Activated CD4-positive, alpha-beta memory T cell treated with anti-CD3 and anti-CD28 coated beads, Interleukin-2, amount 10 ng/mL, durations not matched to agents 7 days and 5 days (primary cell): ENCODE measurements at places on chromosomes 11 and 22. TPM values are rescaled to one million over a fixed set of nuclear protein-coding genes. Genes with fewer than 3 reads are reported as not detected.
A peak's percentile ranks its signal among the peaks of the same experiment; 100 is the strongest.

The CD3E gene
- 653 TPM for total RNA-seq

The ALDH3B2 gene
- total RNA-seq = not detected

The SLC22A8 gene
- total RNA-seq = not detected

The QSER1 gene
- total RNA-seq = 11.2 TPM

The POU2AF2 gene
- not detected for total RNA-seq

DNA sequence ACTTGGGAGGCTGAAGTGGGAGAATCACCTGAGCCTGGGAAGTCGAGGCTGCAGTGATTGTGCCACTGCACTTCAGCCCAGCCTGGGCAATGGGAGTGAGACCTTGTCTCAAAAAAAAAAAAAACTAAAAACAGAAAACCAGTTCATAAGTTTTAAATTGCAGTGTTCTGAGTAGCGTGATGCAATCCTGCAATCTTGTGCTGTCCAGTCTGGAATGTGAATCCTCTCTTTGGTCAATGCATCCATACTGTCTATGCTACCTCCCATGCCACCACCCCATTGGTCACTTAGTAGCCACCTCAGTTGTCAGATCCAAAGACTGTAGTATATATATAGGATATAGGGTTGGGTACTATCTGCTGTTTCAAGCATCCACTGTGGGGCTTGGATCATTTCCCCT is 11.1 kb downstream of the YAP1 start:
- H3K4me1 ChIP-seq = peaks cover 2% of the 10 kb centered on the region
- H3K27me3 ChIP-seq = peaks cover 22% of the 10 kb centered on the region
- no peak overlapping the region for H3K27ac ChIP-seq

- no peaks in the 10 kb centered on the region for H3K36me3 ChIP-seq
- no peaks in the 10 kb centered on the region for H3K4me1 ChIP-seq
- no peak overlapping the region for H3K27ac ChIP-seq
Measured at GRCh38 chr11:20032127-20032526, 128.1 kb downstream of the DBX1 start.

- no peak overlapping the region for H3K27ac ChIP-seq
- no peaks in the 10 kb centered on the region for H3K4me1 ChIP-seq
- no peak for DNase-seq
- H3K27me3 ChIP-seq = peaks cover 14% of the 10 kb centered on the region
- H3K4me3 ChIP-seq = no peak overlapping the region
Measured at GRCh38 chr11:59180168-59180776, 8.3 kb downstream of the DTX4 start.

DNA sequence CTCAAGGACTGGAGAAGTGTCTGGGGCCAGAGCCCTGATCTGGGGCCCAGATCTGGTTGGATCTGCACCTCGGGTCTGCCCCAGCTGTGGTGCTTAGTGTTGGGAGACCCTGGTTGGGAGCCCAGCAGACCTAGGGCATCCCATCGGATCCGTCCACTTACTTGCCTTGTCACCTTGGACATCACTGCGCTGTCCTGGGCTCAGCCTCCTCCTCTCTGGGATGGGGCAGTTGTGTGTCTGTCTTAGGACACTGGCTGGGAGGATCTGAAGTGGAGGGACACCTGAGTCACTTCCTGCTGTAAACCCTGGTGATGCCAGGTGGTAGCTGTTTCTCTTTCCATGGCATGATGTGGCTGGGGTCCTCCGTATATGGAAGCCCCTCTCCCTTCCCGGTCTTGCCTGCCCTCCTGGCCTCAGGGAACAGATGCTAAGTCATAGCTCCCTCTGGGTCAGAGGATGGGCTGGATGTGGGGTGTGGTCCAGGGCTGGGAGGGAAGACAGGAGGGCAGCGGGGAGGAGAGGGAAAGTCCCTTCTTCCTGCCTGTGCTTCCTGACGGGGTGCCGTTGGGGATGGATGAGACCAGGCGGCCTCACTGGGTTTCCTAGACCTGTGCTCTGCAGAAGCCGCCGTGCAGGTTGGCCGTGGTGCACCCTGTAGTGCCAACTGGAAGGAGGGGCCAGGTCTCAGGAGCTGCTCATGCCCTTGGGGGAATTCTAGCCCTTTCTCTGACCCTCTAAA is 12.1 kb upstream of the OMP start:
- H3K27me3 ChIP-seq = no peaks in the 10 kb centered on the region
- no peak overlapping the region for H3K27ac ChIP-seq
- no peak for DNase-seq
- H3K36me3 ChIP-seq = no peaks in the 10 kb centered on the region

DNA sequence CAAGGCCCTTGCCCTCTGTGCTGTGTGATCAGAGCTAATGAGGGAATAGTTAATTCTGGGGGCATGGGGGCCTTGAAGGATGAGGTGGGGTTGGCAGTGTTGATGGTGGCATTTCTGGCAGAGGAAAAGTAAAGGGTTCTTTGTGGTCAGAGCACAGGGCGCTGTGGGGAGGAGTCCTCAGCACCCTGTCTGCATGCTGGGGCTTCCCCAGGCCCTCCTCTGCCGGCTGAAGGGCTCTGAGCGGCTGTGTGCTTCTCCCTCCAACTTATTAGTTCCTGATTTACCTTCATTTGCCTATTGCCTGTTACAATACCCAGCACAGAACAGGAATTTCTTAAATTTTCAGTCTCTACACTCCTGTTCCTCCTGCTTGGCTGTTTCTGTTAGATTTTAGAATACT is 122.8 kb downstream of the HIPK3 start:
- peaks cover 44% of the 10 kb centered on the region for H3K27me3 ChIP-seq
- no peak overlapping the region for H3K4me3 ChIP-seq
- DNase-seq = no peak

- H3K27ac ChIP-seq = no peak overlapping the region
- no peak for DNase-seq
- no peak overlapping the region for H3K4me3 ChIP-seq
- no peaks in the 10 kb centered on the region for H3K27me3 ChIP-seq
- H3K36me3 ChIP-seq = peaks cover 26% of the 10 kb centered on the region
Measured at GRCh38 chr22:26447584-26448329, 18.7 kb downstream of the ASPHD2 start.

DNA sequence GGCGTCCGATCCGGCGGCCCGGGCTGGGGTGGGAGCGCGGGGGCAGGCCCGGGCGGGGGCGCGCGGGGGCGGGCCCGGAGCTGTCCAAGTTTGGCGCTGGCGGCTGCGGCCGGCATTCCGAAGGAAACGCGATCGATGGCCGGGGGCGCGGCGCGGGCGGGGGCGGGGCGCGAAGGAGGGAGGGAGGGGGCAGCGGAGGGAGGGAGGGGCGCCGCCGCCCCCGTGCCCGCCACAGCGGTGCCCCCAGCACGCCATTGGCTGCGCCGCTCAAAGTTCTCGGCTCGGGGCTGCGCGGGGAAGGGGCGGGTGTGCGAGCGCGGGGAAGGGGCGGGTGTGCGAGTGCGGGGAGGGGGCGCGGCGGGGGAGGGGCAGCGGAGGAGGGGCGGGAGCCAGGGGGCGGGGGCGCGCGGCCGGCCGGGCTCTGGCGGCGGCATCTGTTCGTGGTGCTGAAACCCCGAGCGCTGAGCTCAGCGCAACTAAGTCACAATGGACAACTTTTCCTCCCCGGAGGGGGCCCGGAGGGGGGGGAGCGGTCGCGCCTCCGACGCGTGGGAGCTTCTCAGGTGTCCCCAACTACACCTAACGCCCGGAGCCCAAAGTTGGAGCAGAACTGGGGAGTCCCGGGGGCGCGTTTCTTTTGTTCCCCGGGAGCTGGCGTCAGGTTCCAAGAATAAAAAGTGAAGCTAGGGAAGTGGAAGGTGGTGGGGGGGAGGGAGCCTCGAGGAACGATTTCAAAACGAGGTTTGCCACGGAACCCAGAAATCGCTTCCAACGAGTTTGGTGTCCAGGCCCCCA is 2.2 kb downstream of the PHF21B start:
- H3K27me3 ChIP-seq = peaks cover 60% of the 10 kb centered on the region
- no peak for DNase-seq
- peaks cover 12% of the 10 kb centered on the region for H3K4me1 ChIP-seq
- H3K4me3 ChIP-seq = no peak overlapping the region
- no peak overlapping the region for H3K27ac ChIP-seq

DNA sequence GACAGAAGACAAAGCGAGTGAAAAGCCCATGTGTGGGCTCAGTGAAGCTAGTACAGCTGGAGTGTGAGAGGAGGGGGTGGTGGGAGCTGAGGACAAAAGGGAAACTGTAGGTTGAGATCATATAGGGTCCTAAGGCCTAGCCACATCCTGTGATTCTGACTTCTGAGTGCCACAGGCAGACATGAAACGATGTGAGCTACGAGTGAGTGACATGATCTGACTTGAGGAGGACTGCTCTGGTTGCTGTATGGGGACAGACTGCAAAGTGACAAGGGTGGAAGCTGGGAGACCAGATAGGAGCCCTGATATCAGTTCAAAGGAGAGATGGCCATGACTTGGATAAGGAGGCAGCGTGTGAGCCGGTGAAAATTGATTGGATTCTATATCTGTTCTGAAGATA is 85.4 kb downstream of the MICAL2 start:
- no peaks in the 10 kb centered on the region for H3K27me3 ChIP-seq
- H3K4me3 ChIP-seq = peak overlapping the region; percentile 88
- peak; percentile 73 for DNase-seq
- peaks cover 78% of the 10 kb centered on the region for H3K4me1 ChIP-seq

GRCh38 chr22:24580276-24580675 is 12.6 kb downstream of the LRRC75B start:
- H3K27me3 ChIP-seq = no peaks in the 10 kb centered on the region
- no peak overlapping the region for H3K27ac ChIP-seq
- no peak overlapping the region for H3K4me3 ChIP-seq
- H3K4me1 ChIP-seq = no peaks in the 10 kb centered on the region
- DNase-seq = no peak

DNA sequence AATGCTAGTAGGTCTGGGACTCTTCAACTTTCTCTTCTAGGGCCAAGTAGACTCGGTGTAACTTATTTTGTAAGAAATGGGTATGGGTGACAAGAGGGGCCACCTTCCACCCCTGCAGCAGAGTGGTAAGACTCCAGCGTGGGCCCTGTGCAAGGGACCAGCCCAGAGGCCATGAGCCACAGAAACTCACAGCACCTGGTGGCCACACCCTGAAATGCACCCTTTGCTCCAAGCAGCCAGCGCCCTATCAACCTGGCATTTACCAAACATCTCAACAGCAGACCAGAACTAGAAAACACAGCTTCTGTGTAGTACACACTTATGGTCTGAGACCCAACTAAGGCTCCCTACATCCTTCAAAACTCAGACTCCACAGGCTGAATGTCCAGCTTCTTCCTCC is 5.7 kb downstream of the CDCA5 start:
- H3K4me1 ChIP-seq = peaks cover 66% of the 10 kb centered on the region
- no peaks in the 10 kb centered on the region for H3K27me3 ChIP-seq
- H3K27ac ChIP-seq = peak overlapping the region; percentile 74
- peak overlapping the region; percentile 5 for H3K4me3 ChIP-seq

- H3K4me3 ChIP-seq = peak overlapping the region; percentile 97
- peaks cover 55% of the 10 kb centered on the region for H3K4me1 ChIP-seq
- peak overlapping the region; percentile 88 for H3K27ac ChIP-seq
- DNase-seq = no peak
- peaks cover 30% of the 10 kb centered on the region for H3K36me3 ChIP-seq
Measured at GRCh38 chr11:128523641-128524040, 63.7 kb downstream of the ETS1 start.

GRCh38 chr11:47854667-47855066 is 6.5 kb upstream of the NUP160 start:
- no peaks in the 10 kb centered on the region for H3K27me3 ChIP-seq
- no peak for DNase-seq
- H3K36me3 ChIP-seq = no peaks in the 10 kb centered on the region
- no peak overlapping the region for H3K4me3 ChIP-seq

GRCh38 chr22:39559456-39560105 is 11.0 kb upstream of the CACNA1I start:
- no peak overlapping the region for H3K27ac ChIP-seq
- H3K4me1 ChIP-seq = peaks cover 7% of the 10 kb centered on the region
- no peak overlapping the region for H3K4me3 ChIP-seq

DNA sequence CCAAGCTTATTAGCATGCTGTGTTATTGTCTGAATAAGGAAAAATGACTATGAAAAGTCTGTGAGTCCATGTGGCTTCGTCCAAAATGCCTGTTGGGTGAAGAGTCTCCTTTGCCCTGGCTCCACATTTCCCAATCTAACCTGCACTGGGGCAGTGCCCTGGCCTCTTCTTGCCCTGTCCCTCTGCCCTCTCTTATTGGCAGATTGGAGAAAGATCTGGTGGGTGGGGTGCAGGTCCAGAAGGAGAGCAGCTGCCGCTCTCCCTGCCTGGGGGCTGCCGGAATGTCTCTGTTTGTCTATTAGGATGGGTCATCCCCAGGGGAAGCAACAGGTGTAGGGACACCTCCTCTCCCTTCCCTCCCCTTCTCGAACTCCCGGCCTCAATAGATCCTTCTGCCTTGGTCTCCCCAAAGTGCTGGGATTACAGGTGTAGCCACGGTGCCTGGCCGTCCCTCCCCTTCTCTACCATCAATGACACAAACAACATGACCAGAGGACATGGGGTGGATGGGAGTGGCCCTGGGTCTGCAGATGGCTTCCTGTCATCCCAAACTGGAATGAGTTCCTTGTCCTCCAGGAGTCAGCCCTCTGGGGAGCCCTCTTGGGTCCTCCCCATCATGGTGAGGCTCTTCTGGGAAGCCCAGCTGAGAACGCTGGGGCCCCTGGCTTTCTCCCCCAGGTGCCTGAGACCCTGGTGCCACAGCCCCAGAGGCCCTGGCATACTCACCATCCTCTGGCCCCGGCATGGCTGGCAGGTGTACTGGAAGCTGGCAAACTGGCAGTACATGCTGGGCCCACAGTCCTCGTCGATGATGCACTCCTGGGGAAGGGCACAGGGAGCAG is 40.5 kb downstream of the DKK3 start:
- no peaks in the 10 kb centered on the region for H3K4me1 ChIP-seq
- no peaks in the 10 kb centered on the region for H3K36me3 ChIP-seq
- H3K4me3 ChIP-seq = no peak overlapping the region
- no peak for DNase-seq
- H3K27me3 ChIP-seq = peaks cover 11% of the 10 kb centered on the region

- H3K27ac ChIP-seq = no peak overlapping the region
- H3K4me3 ChIP-seq = no peak overlapping the region
- H3K27me3 ChIP-seq = no peaks in the 10 kb centered on the region
- no peaks in the 10 kb centered on the region for H3K36me3 ChIP-seq
- DNase-seq = no peak
Measured at GRCh38 chr22:27240298-27241075, 561.1 kb downstream of the MN1 start.

DNA sequence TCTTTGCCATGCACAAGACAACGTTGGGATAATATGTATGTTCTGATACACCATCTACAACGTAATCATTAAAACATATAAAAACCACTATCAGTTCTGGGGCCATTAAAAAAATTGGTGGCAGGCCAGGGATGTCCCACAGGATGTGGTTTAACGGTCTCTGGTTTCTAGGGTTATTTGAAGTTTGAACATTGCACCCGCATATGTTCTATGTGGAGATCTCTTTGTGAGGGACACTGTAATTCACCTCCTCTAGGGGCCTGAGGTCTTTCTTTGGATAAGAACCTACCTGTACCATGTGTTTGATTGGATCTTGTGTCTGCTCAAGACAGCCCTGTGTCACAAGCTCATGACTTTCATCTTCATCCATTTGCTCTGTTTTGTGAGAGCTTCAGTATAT is 73.2 kb downstream of the GGTLC2 start:
- H3K27me3 ChIP-seq = peaks cover 2% of the 10 kb centered on the region
- no peak for DNase-seq
- peaks cover 32% of the 10 kb centered on the region for H3K4me1 ChIP-seq
- H3K36me3 ChIP-seq = no peaks in the 10 kb centered on the region
- no peak overlapping the region for H3K27ac ChIP-seq

GRCh38 chr11:95501761-95502266 is 270.8 kb upstream of the SESN3 start:
- DNase-seq = no peak
- no peaks in the 10 kb centered on the region for H3K27me3 ChIP-seq
- H3K27ac ChIP-seq = no peak overlapping the region
- H3K36me3 ChIP-seq = no peaks in the 10 kb centered on the region
- H3K4me1 ChIP-seq = no peaks in the 10 kb centered on the region
- H3K4me3 ChIP-seq = no peak overlapping the region

GRCh38 chr11:103923451-103923931 is 112.9 kb upstream of the DDI1 start:
- DNase-seq = no peak
- H3K4me3 ChIP-seq = no peak overlapping the region
- no peaks in the 10 kb centered on the region for H3K36me3 ChIP-seq
- H3K27me3 ChIP-seq = no peaks in the 10 kb centered on the region
- H3K27ac ChIP-seq = no peak overlapping the region
